ENCODE measurements at places on chromosomes 4 and X. TPM values are rescaled to one million over a fixed set of nuclear protein-coding genes. Genes with fewer than 3 reads are reported as not detected.

TMEM154 gene
- polyA plus RNA-seq = 1.6 TPM

NOX1 gene
- polyA plus RNA-seq = 0.48 TPM

FHDC1 gene
- 4.2 TPM for polyA plus RNA-seq

PABPC1L2A gene
- 0.07 TPM for polyA plus RNA-seq

- no peak for DNase-seq
Measured at GRCh38 chr4:4455210-4455865, 68.4 kb downstream of the NSG1 start.

HSFX4 gene
- polyA plus RNA-seq = 0.17 TPM

DNA sequence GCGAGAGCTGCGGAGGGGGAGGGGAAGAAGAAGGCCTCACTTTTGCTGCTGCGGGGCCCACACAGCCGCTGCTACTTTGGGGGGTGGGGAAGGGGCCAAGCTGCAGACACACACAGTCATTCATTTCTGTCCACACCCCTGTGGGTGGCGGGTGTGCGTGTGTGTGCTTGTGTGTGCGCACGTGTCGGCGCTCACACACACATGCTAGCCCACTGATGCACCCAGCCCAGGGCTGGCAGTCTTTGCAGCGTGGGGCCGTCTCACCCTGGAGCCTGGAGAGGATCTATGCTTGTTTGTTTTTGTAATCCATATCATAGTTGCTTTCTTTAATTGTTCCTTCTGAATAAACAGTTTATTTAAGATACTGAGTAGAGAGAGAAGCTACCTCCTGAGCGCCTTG is 4.0 kb downstream of the DUSP9 start:
- DNase-seq = no peak

DNA sequence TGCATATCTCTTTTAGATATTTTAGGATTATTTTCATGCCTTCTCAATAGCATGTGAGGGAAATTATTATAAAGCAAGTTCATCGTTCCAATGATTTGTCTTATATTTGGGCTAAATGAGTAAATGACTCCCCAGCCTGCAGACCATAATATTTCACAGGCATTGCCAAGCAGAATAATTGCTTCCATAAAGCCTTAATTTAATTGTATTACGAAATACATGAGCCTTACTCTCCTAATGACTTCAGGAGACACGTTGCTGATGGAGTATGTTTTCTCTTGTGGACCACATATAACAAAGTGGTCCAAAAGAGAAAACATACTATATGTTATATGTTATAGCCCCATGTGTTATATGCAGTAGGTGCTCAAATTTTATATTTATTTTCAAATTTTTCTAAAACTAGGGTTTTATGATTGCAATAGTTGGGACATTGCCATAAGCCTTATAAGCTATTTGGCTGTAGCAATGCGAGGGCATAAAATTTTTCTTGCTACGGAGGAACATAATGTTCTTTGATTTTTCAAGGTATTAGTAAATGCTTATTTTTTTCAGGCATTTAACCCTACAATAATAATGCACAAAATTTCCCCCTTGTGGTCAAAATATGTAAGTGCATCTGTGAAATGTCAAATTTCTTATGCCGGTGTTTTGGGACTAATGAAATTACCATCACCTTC is 26.2 kb upstream of the TMPRSS11D start:
- no peak for DNase-seq

- no peak for DNase-seq
Measured at GRCh38 chr4:155807021-155807420, 48.2 kb downstream of the GUCY1B1 start.

GRCh38 chrX:13664020-13664419 is 11.1 kb downstream of the TCEANC start:
- no peak for DNase-seq
